8988T (cell line): ENCODE measurements at places on chromosomes 7 and 10.

GRCh38 chr7:24464861-24465260 is 108.4 kb upstream of the PALS2 start:
- DNase-seq = no peak

GRCh38 chr10:60176925-60177324 is 212.8 kb downstream of the ANK3 start:
- no peak for DNase-seq

DNA sequence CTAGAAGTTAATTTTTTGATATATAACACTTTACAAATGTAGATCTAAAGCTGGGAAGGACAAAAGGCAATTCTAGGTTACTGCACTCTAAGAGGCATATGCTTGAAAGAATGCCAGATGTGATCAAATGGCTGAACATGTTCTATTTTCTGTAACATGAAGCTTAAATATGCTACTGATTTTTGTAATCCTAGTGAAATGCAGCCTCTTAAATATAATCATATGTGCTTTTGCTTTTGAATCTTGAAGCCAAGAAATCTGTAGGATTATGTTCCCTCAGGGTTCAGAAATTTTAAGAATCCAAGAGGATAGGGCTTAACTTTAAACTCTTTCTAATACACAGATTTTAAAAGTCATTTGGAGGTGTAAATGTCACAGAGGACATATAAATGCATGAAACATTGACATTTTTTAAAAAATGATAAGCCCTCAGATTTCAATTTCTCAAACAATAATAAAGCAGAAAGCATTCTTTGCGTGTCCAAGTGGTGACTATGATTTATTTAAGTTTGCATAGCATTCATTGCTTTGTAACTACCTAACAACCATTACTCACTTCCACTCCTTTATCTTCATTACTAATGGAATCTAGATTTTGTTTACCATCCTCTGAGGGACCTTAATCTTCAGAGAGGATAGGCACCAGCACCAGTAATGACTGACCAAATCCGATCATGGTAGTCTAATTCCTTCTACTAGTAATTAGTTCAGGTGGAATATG is 170.4 kb downstream of the MAGI2 start:
- DNase-seq = no peak

- no peak for DNase-seq
These were observed 391.8 kb downstream of the CALN1 start for GRCh38 chr7:72020311-72020710.

GRCh38 chr10:106711313-106711906 is 453.1 kb downstream of the SORCS1 start:
- DNase-seq = peak; percentile 26
